OCI-LY7 (cell line): ENCODE measurements at places on chromosomes 6 and 20. TPM values are rescaled to one million over a fixed set of nuclear protein-coding genes. Genes with fewer than 3 reads are reported as not detected.

- no peak for DNase-seq
These were observed 2.2 kb downstream of the IFNGR1 start for GRCh38 chr6:137216875-137217553.

- DNase-seq = peak; percentile 17
These were observed 39.7 kb downstream of the LBP start for GRCh38 chr20:38386004-38386403.

DNA sequence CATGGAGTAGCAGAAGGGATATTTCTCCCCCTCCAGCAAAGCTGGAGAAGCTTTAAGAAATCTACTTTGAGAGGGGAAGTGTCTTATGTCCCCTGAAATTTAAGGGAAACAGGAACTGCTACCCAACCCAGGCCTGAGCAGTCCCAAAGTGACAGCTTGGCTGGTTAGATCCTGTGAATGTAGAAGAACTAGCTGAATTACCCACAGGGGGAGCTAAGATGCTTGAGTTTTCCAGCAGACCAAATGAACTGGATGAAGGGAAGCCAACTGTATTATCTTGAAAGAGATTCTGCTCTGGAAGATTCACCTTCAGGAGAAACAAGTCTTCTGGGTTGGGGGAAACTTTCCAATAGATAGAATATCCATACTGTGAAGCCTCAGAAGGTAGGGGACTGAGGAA, 303.3 kb upstream of the MMS22L start:
- DNase-seq = no peak

- DNase-seq = peak; percentile 2
These were observed 84.5 kb upstream of the MCHR2 start for GRCh38 chr6:100078509-100078908.

PPP1R3G gene
- 0.10 TPM in 1 of 2 replicates, not detected in the other for total RNA-seq

DNA sequence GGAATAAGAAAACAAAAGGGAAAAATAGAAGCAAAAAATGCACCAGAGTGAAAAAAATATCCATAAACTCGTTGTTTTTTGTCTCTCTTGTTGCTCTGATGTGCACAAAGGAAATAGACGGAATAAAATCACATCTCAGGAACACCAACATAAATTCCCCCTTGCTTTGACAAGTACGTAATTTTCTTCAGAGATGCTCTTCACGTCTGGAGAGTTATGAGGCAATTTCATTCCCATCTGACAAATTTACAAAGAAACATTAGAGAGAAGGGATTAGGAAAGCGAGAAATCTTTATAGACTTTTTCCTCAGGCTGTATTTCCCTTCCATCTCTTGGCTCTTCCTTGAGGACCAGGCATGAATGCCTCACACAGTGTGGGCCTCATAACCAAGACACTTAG, 250.1 kb upstream of the ZFP64 start:
- no peak for DNase-seq

GMNN gene
- 120 and 131 TPM in 2 replicates for total RNA-seq

DNA sequence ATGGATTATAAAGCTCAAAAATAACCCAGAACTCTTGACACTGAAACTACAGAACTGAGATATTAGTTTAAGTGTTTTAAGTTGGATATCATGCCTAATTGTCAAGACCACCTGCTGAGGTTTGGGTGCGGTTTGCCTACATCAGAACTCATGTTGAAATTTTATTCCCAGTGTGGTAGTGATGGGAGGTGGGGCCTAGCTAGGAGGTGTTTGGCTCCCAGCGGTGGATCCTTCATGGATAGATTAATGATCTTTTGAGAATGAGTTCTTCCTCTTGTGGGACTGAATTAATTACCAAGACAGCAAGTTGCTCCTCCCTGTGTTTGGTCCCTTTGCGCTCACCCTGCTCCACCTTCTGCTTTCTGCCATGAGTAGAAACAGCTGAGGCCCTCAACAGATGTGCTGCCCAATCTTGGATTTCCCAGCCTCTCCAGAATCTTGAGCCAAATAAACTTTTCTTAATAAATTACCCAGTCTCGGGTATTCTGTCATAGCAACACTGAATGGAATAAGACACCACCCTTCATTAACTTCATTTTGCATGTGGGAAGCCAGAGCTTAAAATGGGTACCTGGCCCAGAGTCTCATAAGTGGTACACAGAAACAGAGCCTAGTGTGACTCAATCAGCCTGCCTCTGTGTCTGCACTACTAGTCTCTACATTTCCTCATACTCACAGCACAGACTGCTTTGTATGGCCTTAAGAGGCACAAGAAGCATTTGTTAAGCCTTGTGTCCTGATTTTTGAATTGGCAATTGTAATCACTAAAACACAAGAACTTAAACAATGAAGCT, 158.4 kb downstream of the IBTK start:
- no peak for DNase-seq

GRCh38 chr20:23116311-23117089, 30.4 kb upstream of the CD93 start:
- no peak for DNase-seq

ULBP3 gene
- total RNA-seq = 4.1 and 4.3 TPM in 2 replicates

OR2J3 gene
- total RNA-seq = not detected in 2 replicates

- DNase-seq = no peak
These were observed at the start of gene ZNF334 for GRCh38 chr20:46512943-46513844. Gene ZNF334, minus strand, starts transcription at chr20:46513559. Its CDS starts 1,457 bp downstream, at chr20:46512102.

GRCh38 chr6:161327360-161327953, 53.6 kb upstream of the AGPAT4 start:
- DNase-seq = peak; percentile 45

DNA sequence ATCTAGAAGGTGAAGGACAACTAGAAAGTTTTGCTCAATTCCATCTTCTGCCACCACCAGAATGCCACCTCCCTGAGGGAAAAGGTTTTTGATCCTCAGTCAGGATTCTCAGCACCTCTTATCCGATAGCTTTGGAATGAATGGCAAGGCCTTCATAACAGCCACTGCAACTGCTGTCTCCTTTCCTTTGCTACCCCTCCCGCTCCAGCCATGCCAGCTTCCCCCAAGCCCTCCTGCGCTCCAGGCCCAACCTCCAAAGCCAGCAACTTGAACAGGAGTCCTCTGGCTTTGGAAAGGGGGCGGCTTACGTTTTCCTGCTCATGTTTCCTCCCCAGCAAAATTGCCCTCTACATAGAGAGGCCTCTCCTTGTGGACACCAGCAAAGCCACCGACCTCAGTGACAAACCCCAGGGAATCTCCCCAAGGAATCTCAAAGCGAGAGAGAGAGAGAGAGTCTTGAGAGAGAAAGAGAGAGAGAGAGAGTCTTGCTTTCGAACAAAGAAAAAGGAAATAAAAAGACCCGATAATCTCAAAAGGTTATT, 420 bp upstream of the BTN2A1 start:
- no peak for DNase-seq

- no peak for DNase-seq
These were observed 260.5 kb upstream of the EPHA7 start for GRCh38 chr6:93679836-93680235.

C20orf204 gene
- 5.9 and 6.7 TPM in 2 replicates for total RNA-seq

- no peak for DNase-seq
These were observed 7.6 kb upstream of the BMP5 start for GRCh38 chr6:55882718-55883569.

DNA sequence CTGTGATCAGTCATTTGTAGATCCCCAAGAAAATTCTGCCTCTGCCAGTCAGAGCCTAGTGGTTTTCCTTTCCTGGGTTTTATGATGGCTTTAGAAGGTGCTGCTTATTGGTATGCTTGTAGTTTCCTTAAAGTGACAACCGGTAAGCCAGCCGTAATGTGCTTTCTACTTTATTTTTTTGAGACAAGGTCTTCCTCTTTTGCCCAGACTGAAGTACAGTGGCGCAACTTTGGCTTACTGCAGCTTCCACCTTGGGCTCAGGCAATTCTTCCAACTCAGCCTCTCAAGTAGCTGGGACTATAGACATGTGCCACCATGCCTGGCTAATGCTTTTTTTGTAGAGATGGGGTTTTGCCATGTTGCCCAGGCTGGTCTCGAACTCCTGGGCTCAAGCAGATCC, 23.5 kb downstream of the MCM8 start:
- DNase-seq = no peak
